Prostate gland (tissue), 2 donors: ENCODE measurements at places on chromosomes 1 and 21. TPM values are rescaled to one million over a fixed set of nuclear protein-coding genes. Genes with fewer than 3 reads are reported as not detected.

LCE2A gene
- total RNA-seq = not detected

CELF3 gene
- not detected for total RNA-seq

KIAA1614 gene
- 6.4 TPM for total RNA-seq

DNA sequence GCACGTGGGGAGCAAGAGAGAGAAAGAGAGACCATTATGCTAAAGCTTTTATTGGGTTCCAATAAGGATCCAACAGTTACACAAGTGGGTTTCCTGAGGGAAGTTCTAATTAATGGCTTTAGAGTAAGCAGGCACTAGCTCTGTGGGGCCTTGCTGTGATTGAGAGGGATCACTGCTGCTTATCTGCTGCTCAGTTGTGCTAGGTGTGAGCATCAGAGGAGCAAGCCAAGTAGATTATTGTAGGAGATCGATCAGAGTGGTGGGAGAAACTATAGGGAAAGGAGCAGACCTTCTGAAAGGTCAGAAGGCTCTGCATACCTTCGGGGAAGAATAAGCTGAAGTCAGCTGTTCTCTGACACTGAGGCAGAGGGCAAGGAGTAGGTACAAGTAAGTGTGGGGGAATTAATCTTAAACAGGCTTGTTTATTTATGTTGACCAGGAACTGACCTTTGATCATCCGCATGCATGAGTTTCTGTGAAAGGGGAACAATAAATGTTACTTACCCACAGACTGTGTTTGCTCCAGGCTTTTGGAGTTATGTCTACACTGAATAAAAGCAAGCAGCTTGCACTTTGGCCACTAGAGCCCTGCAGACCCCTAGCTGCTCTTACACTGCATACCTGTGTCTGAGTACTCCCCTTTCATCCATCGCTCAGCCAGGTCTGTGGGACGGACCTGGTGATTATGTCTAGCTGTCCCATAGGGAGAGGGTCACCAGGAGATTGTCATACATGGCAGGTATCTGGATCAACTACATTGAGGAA lies 89.7 kb downstream of the TNNI3K start:
- no peaks in the 10 kb centered on the region for H3K36me3 ChIP-seq
- H3K27ac ChIP-seq = no peak overlapping the region
- H3K4me3 ChIP-seq = no peak overlapping the region

- H3K27ac ChIP-seq = no peak overlapping the region
- H3K36me3 ChIP-seq = no peaks in the 10 kb centered on the region
These were observed 14.3 kb downstream of the TNN start for GRCh38 chr1:175081983-175082382.

DNA sequence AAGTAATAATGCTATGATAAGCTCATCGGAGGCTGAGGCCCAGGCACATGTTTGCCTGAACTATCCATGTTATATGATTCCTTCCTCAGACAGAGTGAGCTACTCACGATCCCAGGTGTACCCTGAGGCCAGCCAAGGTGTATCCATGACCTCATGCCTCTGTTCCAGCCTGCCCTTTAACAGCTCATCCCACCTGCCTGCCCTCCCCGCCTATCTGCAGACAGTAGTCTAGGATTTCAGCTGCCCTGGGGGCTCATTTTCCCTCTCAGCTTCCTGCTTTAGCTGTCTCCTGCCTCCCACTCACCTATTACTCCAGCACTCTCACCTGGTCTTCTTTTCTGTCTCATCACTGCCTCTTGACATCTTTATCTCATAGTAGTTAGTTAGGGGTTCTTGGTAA lies 1.9 kb upstream of the IL24 start:
- peak; percentile 21 for DNase-seq
- H3K4me3 ChIP-seq = no peak overlapping the region
- H3K36me3 ChIP-seq = no peaks in the 10 kb centered on the region
- H3K27me3 ChIP-seq = no peaks in the 10 kb centered on the region
- H3K4me1 ChIP-seq = no peaks in the 10 kb centered on the region

DNA sequence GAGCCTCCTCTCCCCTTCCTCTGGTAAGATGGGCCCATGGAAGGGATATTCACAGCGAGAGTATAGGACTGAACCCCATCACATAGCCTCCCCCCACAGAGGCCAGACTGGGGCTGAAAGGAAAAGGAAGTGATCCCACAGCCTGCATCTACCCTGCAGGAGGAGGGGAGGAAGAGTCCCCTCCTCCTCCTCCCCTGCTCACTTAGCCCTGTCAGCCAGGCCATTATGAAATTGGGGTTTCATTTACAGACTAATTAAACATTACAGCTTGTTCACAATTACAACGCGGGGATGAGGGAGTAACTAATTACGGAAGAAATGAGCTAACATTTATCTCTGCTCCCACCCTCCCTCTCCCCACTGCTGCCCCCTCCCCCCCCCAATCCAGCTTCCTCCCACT lies 25.4 kb downstream of the DMAP1 start:
- peak overlapping the region; percentile 71 for H3K27ac ChIP-seq
- H3K36me3 ChIP-seq = no peaks in the 10 kb centered on the region
- H3K4me1 ChIP-seq = peaks cover 6% of the 10 kb centered on the region
- DNase-seq = no peak
- no peaks in the 10 kb centered on the region for H3K27me3 ChIP-seq
- no peak overlapping the region for H3K4me3 ChIP-seq
